Large intestine (tissue), 12 donors: ENCODE measurements at places on chromosomes 4 and X.
A peak's percentile ranks its signal among the peaks of the same experiment; 100 is the strongest.

- no peak for DNase-seq
These were observed 20.5 kb upstream of the TSR2 start for GRCh38 chrX:54419559-54420302.

DNA sequence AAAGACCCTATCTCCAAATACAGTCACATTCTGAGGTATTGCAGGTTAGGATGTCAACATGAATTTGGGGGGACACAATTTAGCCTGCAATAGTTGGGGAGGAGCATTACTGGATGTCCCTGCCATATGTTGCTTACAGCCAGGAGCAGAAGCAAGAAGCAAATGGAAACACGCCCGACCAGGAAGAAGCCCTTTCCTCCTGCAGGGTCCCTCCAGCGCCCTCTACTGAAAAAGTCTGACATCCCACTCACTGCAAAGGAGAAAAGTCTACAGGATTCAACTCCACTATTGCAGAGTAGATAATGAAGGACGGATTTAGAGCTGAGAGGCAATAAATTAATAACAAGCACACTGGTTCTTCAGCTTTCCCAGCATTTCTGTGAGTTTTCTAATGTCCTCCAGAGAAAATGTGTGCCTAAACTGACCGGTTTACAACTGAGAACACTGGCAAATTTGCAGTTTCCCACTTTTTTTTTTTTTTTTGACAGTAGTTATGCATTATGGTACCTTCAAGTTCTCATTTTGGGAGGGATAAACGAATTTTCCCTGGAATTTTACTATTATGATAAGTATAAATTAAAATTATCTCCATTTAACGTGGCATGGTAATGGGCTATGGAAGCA lies 31.7 kb downstream of the COQ2 start:
- DNase-seq: peak; percentile 84

- DNase-seq: no peak
These were observed 26.1 kb upstream of the TBC1D1 start for GRCh38 chr4:37864786-37865185.

- no peak for DNase-seq
These were observed 334.0 kb upstream of the NDST3 start for GRCh38 chr4:117700111-117700892.

GRCh38 chr4:100721077-100721476 lies 203.3 kb upstream of the EMCN start:
- no peak for DNase-seq

GRCh38 chr4:99366491-99366890 lies 13.9 kb upstream of the ADH1C start:
- DNase-seq: no peak

GRCh38 chr4:93960450-93960849 lies 131.9 kb downstream of the ATOH1 start:
- no peak for DNase-seq

- DNase-seq: no peak
These were observed 150.6 kb downstream of the CDS1 start for GRCh38 chr4:84733343-84734033.

DNA sequence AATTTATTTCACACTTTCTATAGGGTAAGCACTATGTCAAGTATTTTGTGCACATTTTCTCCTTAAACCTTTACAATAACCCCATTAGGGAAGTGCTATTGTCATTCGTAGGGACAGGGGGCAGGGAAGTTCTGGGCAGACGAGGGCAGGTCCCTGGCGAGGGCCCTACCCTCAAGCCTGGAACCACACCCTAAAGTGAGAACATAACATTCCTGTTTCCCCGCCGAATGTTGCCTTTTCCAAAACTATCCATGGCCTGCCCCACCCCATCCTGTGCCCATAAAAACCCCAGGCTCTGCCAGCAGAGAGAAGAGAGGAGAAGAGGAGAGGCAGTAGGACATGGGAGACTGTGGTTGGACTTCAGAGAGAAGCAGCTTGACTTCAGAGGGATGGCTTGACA lies 39.8 kb upstream of the CCKAR start:
- DNase-seq: no peak

- no peak for DNase-seq
These were observed 186.3 kb upstream of the TENM3 start for GRCh38 chr4:182056866-182057265.

- peak; percentile 11 for DNase-seq
These were observed 215.4 kb upstream of the MAB21L2 start for GRCh38 chr4:150366487-150366999.

DNA sequence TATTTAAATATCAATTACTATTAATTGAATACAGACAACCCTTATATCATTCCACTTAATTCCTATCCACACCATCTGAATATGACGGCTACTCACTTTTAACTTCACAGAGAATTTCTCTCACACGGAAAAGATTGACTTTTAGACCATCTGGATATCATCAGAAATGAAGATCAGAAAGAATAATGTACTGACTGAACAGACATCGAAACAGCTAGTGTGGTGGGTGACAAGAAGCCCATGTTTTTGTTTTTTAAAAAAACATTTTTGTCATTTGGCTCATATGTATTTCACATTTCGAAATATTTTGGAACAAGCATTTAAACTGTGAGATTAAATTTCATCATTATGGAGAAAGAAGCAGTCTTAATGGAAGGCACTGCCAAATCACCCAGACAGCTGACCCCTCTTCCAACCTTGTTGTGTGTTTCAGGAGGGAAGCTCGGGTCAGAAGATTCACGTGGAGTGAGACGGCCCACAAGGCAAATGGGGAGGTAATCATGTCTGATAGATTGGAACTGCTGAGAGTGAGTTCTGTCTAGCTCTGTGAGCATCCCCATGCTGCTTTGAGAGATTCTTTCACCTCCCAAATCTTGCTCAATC lies 204.2 kb upstream of the RASGEF1B start:
- DNase-seq: no peak

- no peak for DNase-seq
These were observed 1333.4 kb downstream of the ADGRL3 start for GRCh38 chr4:62533573-62533972.

GRCh38 chr4:148793221-148793620 lies 351.0 kb upstream of the NR3C2 start:
- DNase-seq: no peak

DNA sequence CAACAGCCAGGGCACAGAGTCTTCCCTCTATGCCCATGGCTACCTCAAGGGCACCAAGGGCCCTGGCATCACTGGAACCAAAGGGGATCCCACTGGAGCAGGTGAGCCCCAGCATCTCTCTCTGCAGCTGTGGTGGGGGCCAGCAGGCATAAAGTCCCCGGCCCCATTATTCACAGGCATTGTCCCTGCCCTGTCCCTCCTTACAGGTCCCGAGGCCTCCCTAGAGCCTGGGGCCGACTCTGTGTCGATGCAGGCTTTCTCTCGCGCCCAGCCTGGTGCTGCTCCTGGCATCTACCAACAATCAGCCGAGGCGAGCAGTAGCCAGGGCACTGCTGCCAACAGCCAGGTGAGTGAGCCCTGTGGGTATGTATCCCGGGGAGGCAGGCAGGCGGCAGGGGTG lies 12.3 kb upstream of the UBA1 start:
- DNase-seq: no peak
